Epithelial cell of umbilical artery (primary cell): ENCODE measurements at places on chromosomes 16 and 17. TPM values are rescaled to one million over a fixed set of nuclear protein-coding genes. Genes with fewer than 3 reads are reported as not detected.

CES2 gene
- total RNA-seq = 12.0 and 17.5 TPM in 2 replicates

CCL23 gene
- total RNA-seq = not detected in 2 replicates

CRISPLD2 gene
- 0.32 and 0.61 TPM in 2 replicates for total RNA-seq

UMOD gene
- not detected in 2 replicates for total RNA-seq

NXN gene
- 25.7 and 38.6 TPM in 2 replicates for total RNA-seq

PPP1R1B gene
- not detected in 2 replicates for total RNA-seq

CLEC19A gene
- total RNA-seq = not detected in 2 replicates

HAP1 gene
- total RNA-seq = under 0.01 and 0.30 TPM in 2 replicates
